ENCODE measurements at places on chromosomes 13 and 19. TPM values are rescaled to one million over a fixed set of nuclear protein-coding genes. Genes with fewer than 3 reads are reported as not detected.

DNA sequence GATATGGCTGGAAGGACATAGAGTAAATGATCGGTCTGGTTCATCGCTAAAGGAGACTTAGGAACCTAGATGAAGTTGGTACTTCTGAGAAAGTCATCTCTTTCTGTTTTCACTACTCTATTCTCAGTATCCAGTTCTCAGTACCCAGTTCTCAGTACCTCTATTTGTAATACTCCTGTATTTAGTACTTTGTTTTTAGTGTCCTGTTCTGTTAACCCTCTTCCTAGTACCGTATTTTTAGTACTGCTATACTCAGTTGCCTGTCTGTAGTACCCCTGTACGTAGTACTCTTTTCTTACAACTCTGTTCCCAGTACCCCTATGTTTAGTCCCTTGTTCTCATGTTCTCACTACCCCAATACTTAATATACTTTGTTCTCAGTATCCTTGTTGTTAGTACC is 1.2 kb downstream of the RFXAP start:
- no peak for DNase-seq

DNA sequence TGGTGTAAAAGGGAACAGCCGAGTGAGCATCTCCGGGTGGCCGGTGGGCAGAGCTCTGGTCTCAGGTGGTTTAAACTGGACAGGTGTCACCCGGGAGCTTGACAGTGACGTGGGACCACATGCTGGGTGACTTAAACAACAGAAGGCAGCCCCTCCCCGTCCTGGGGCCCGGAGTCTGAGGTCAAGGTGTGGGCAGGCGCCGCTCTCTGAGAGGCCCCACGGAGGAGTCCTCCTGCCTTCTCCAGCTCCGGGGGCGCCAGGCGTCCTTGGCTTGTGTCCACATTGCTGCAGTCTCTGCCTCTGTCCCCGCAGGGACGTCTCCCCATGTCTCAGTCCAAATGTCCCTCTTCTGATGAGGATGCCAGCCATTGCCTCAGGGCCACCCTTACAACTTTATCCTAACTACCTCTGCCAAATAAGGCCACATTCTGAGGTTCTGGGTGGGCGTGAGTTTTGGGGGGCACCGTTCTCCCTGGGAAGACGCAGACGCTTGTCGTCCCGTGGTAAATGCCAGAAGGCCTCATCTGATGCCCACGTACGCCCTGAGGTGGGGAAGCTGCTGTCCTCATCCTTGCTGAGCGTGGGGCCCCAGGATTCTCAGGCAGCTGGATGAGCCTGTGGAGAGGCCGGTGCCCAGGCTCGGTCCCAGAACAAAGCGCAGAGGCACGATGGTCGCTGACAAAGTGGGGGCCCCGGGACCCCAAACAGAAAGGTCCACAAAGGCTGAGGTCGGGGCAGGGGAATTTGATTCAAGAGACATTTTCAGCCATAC is 12.9 kb downstream of the GZMM start:
- DNase-seq = no peak

DNA sequence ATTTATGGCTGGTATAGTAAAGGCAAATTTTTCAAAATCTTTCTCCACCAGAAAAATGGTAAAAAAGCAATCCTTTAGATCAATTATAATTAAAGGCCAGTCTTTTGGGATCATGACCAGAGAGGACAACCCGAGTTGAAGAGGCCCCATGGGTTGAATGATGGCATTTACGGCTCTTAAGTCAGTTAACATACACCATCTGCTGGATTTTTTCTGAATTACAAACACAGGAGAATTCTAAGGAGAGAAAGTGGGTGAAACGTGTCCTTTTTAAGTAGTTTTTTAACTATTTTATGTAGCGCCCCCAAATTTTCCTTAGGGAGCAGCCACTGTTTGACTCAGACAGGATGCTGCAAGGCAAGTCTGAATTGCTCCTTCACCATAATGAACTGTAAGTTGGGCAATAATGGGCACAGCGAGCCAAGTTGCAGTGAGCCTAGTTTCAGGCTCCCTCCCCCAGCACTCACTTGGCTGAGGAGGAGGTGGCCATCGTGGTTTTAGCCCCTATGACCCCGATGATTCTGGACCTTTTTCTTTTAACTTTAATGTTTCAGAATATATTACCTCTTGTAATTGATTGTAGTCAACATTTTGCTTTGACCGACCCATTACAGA is 13.6 kb upstream of the ZNF611 start:
- no peak for DNase-seq

Gene PARP4
- total RNA-seq = 25.6 TPM

- no peak for DNase-seq
These were observed 37.0 kb downstream of the ZNF136 start for GRCh38 chr19:12199757-12200419.

GRCh38 chr19:19111136-19111835 is 27.0 kb downstream of the TMEM161A start:
- no peak for DNase-seq

DNA sequence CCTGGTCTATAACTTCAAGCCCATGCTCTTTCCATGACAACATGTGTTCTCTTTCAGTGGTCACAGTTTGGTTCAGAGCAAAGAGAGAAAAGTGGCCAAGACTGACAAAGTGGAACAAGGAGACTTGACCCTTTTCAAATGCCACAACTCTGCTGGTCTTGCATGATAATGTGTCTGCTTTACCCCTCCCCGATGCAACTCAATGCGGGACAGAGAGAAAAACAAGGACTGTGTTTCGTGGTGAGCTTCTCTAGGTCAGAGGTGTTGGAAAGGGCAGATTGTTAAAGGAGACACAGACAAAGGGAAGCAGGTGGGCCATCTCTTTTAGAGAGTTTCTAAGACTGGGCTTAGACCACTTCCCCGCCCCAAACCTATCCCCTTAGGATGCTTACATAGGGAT is 61.6 kb upstream of the SERTM1 start:
- no peak for DNase-seq
